ENCODE measurements at places on chromosomes 16 and 17.

DNA sequence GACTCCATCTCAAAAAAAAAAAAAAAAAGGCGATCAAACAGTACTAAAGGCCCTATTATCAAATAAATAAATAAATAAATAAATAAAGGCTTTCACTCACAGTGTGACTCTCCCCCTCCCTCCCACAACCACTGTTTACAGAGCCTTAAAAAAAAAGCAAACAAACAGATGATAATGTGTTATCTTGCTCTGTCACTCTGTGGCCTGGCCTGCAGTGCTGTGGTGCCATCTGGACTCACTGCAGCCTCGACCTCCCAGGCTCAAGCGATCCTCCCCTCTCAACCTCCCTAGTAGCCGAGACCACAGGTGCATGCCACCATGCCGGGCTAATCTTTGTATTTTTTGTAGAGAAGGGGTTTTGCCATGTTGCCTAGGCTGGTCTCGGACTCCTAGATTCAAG is 8.1 kb upstream of the NAGLU start:
- DNase-seq = no peak

DNA sequence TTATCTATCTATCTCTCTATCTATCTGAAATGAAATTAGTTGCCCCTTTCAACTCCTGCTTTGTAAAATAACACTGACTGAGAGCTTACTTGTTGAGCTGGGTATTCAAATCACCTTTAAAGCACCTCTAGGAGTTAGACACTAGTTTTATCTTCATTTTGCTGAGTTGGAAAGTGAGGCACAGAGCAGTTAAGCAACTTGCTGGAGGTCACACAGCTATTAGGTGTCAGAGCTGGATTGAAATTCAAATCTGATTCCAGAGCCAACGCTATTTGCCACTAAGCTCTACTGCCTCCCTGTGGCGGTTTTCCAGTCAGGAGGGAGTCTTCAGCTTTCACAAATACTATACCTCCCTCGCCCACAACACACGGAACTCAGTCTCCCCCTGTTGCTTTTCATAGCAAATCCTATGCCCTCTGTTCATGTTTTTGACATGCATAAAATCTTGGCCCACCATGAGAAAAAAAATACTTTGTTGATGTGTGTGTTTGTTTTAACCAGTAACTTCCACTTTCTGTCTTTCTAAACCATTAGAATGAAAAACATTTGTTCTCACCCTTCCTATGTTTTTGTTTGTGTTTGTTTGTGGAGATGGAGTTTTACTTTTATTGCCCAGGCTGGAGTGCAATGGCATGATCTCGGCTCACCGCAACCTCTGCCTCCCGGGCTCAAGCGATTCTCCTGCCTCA is 74.8 kb upstream of the SMURF2 start:
- no peak for DNase-seq

- no peak for DNase-seq
These were observed 785.6 kb upstream of the SOX9 start for GRCh38 chr17:71335212-71335611.

- no peak for DNase-seq
These were observed 299.3 kb upstream of the EEF2KMT start for GRCh38 chr16:5396880-5397279.

DNA sequence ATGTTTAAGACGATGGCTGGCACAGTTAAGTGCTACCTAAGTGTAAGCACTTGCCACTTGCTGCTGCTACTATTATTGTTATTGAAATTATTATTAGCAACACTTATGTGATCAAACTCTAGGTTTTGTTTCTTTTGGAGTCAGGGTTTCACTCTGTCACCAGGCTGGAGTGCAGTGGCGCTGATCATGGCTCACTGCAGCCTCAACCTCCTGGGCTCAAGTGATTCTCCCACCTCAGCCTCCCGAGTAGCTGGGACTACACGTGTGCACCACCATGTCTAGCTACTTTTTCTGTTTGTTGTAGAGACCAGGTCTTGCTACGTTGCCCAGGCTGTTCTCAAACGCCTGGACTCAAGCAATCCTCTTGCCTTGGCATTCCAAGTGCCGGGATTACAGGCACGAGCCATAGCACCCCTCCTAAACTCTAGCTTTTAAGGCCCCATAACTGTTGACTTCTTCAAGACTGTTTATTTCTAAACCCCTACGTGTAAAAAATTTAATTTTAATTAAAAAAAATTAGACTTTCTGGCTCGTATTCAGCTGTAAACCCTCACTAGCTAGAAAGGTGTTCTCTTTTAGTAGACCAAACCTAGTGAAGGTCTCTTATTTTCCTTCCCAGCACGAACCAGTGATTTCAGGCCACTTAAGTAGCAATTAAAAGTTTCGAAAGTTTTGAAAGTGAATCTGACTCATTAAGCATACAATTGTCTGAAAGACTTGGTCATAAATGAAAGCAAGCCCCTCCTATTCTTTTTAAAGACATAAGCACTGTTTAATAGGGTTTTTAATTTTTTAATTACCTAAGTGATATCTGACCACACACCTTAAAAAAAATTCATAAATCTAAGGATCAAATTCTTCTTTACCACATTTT is 11.7 kb upstream of the SCNN1B start:
- no peak for DNase-seq

GRCh38 chr16:54175552-54176375 is 110.8 kb downstream of the IRX3 start:
- DNase-seq = no peak

- no peak for DNase-seq
These were observed 25.1 kb downstream of the ALDH3A2 start for GRCh38 chr17:19673623-19674022.

- DNase-seq = no peak
These were observed 44.8 kb downstream of the TIMM22 start for GRCh38 chr17:1041746-1042145.

- no peak for DNase-seq
These were observed 137.9 kb upstream of the ZKSCAN2 start for GRCh38 chr16:25395528-25395927.

DNA sequence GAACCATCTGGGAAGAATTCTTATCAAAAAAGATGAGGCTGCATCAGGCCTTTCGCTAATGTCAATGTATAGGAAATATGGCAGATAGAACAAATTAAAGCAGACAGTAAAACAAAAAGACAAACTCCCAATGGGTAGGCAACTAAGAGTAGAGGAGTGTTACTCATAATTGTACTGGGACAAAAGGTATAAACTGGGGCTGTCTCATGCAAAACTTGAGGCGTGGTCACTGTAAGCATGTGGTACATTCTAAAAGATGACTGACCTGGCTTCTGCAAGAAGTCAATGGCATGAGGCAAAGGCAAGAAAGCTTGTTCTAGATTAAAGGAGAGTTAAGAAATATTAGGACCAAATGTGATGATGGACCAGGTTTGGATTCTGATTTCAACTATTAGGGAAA is 26.7 kb downstream of the SMIM36 start:
- no peak for DNase-seq

DNA sequence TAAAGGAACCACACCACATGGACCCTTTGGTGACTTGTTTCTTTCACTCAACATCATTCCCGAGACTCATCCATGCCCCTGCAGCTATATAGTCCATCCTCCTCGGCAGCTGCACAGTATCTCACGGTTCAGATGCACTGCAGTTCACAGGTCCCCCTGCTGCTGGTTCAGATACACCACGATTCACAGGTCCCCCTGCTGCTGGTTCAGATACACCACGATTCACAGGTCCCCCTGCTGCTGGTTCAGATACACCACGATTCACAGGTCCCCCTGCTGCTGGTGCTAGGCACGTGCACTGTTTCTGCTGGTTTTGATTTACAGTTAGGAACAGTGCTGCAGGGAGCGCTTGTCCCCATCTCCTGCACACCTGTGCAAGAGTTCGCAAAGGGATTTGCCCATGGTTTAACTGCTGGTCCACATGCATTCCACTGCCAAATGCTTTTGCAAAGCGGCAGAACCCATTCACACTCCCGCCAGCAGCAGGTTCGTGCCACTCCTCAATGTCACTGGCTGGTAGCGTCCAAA is 3.8 kb downstream of the HSDL1 start:
- DNase-seq = no peak

DNA sequence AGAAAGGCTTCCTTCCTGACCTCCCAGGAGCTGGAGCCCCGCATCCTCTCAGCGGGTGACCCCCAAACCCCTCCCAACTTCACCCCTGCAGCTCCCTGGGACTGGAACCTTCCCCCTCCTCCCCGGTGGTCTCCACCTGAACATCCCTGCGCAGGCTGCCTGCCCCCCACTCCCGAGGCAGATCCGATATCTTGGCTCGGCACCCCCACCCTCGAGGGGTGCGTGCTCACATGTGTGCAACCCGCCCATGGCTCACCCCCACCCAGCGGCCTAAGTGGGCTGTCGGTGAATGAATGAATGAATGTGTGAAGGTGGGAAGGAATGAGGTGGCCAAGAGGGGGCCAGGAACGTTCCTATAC is 39.7 kb downstream of the SLC7A5 start:
- no peak for DNase-seq

GRCh38 chr16:56849690-56850680 is 15.0 kb upstream of the SLC12A3 start:
- no peak for DNase-seq

DNA sequence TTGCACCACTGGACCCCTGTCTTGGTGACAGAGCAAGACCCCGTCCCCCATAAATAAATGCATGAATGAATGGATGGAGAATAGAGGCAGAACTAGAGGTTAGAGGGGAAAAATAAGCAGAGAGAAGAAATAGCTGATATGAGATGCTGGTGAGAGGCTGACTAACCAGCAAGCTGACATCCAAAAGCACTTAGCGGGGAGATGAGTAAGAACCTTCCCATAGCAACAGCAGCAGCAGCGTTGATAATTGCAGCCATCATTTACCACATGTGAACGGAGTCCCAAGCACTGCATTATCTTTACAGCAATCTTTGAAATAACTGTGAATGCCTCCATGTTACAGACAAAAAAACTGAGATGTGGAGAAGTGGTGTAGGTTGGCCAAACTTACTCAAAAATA is 777.3 kb upstream of the EEF2KMT start:
- no peak for DNase-seq

GRCh38 chr16:10631886-10632285 is 51.5 kb upstream of the EMP2 start:
- DNase-seq = no peak

- DNase-seq = no peak
These were observed 31.2 kb downstream of the NFATC3 start for GRCh38 chr16:68116256-68116867.

GRCh38 chr17:3891626-3892094 is 1.2 kb downstream of the CAMKK1 start:
- no peak for DNase-seq

DNA sequence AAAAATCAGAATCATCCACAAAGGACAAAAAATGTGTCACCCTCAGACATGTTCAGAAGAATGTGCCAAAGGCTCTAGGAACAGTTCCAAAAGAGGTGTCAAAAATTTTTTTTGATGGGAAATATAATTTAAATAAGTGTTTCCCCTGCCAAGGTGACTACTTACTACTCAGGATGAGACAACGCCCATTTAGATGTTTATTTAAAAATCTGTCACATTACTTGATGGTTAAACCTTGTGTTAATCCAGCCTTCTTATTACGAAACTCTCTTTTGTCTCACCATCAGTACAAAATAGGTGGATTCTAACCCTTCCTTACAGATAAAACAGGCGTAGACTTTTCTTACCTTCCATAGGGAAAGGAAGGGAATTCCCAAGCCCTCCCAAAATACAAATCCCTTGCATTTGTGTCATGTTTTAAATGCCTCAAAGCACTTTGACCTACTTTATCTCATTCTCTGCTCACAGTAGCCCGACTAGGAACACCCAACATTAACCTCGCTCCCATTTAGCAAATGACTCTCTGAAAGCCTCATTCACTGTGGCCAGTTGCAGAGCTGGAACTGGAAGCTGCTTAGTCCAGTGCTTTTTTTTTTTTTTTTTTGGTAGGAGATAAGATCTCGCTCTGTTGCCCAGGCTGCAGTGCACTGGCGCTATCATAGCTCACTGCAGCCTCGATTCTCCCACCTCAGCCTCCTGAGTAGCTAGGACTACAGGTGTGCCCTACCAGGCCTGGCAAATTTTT is 5.8 kb upstream of the GNA13 start:
- DNase-seq = no peak

DNA sequence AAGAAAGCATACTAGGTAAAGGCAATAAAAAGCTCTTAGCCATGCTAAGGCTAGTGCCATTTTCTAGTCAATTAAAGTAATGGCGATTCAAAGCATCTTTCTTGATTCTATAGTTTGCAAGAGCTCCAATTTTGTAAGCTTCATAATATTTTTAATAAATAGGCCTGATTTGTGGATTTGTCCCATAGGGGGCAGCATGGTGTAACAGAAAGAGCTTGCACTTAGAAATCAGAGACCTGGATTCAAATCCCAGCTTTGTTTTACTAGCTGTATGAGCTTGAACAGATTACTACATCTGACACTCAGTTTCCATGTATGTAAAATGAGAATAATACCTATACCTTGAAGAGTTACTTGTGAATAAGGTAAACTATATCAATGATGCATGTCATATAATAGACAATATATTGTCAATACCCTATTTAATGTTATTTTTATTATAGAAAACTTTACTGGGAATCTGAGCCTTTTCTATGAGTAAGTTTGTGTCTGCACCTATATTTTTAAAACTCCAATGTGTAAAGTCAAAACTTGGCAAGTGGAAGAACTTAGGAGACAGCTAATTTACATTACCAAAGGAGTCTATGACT is 93.6 kb upstream of the NOG start:
- DNase-seq = no peak

DNA sequence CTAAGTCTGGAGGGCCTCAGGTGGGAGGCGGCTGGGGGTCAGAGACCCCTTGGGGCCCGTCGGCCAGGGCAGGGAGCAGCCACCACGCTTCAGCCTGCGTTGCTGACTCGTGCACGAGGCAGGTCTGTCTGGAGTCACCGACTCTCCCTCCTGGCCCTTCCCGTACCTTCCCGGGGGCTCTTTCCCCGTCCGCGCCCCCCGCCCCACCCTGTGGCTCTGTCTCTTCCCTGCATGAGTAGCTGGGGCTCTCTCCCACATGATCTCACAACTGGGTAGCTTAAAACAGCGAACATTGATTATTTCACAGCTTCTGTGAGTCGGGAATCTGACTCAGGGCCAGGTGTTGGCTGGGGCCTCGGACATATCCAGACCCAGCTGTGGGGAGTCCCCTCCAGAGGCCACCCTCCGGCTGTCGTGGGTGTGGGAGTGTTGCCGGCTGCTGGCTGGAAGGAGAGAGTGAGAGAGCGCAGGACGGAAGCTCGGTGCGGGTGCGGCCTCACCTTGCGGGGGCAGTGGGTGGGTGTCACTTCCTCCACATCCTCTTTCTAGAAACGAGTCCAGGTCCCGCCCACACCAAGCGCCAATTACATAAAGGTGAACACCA is 17.3 kb downstream of the BAHCC1 start:
- no peak for DNase-seq

GRCh38 chr16:81592353-81592866 is 147.8 kb downstream of the CMIP start:
- no peak for DNase-seq
